ENCODE measurements at places on chromosomes 5 and 9.

DNA sequence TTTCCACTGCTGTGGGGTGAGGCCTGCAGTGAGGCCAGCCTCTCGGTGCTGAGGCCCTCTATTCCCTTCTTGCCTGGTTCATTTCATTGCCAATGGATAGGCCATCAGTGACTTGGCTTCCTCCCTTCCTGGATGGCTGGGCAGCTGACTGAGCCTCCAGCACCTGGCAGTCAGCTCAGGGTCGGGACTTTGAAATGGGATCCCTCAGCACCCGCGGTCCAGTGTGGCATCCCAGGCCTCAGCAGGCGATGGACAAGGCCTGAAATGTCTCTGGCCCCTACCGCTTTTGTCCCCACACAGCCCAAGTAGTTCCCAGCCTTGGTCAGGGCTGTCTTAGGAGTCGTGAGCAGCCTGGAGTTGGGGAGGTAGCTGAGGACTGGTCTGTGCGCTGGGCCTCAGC, 17.2 kb downstream of the NDST1 start:
- no peak for DNase-seq

DNA sequence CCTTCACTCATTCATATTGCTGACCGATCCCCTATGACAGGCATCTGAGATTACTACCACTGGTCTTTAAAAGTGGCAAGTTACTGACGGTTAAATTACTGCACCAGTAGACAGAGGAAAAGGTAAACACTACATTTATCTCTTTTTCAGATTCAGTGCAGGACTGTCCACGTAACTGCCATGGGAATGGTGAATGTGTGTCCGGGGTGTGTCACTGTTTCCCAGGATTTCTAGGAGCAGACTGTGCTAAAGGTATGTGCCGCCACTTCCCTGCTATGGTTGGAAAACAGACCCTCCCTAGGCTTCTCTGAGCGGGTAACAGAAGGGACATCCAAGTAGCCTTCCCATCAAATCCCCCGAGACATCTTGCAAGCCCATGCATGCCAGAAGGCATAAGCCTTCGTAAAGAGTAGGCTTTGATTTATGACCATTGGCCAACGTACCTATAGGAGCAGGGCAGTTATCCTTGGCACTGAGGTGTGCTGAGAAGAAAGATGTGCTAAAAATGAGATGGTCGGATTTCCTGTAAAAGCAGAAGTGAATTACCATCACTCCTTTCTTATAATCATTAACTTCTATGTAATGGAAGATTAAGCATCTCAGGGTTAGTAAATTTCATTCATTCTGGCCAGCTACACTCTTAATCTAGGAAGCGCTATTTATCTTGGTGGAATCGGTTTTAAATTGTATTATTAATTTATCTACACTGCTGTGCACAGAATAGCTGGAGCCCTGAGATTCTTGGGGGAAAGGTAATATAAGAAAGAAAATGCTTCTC, 193.4 kb upstream of the WWC1 start:
- peak; percentile 18 for DNase-seq

DNA sequence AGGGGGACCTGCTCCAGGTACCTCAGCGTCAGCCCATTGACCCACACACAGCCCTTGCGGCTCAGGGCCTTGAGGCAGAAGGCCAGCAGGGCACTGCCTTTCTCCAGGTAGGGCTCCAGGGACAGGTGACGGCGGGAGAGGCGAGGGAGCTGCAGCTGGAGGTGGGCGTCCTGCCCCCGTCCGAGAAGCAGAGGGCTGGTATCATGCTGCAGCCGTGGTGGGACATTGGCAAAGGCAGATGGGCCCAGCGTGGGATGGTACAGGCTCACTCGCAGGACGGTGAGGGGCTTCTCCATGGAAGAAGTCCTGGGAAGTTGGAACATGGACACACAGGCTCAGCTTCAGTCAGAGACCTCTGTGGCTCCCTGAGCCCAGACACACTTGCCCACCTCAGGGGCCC, 2.5 kb upstream of the DCANP1 start:
- DNase-seq: no peak

GRCh38 chr5:152514827-152515397, 109.8 kb upstream of the NMUR2 start:
- no peak for DNase-seq

GRCh38 chr9:121601194-121601593, 50.2 kb upstream of the DAB2IP start:
- DNase-seq: no peak

DNA sequence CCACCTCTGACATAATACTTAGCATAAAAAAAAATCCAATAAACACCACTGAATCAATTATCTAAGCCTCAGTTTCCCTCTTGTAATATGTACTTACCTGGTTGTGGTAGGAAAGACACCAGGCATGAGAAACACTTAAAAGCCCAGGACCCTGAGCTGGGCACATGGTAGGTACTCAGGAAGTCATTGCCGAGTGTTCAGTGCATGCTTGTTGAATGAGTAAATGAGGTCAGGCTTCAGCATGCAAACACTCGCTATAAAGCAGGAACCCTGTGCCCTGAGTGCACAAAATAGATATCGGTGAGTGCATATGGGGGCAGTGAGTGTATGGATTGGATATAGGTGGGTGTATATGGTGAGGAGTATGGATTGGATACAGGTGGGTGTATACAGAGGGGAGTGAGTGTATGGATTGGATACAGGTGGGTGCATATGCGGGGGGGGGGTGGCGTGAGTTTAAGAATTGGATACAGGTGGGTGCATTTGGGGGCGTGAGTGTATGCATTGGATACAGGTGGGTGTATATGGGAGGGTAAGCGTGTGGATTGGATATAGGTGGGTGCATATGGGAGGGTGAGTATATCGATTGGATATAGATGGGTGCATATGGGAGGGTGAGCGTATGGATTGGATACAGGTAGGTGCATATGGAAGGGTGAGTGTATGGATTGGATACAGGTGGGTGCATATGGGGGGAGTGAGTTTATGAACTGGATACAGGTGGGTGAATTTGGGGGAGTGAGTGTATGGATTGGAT, 194.3 kb upstream of the MSX2 start:
- DNase-seq: no peak

DNA sequence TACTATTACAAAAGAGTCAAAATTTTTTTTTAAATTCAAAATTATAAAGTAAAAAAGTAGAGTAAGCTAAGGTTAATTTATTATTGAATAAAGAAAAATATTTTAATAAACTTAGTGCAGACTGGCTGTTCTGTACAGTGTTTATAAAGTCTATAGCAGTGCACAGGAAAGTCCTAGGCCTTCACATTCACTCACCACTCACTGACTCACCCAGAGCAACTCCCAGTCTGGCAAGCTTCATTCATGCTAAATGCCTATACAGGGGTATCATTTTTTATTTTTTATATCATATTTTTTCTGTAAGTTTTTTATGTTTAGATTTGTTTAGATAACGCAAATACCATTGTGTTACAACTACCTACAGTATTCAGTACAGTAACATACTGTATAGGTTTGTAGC, 700.7 kb upstream of the GRAMD2B start:
- no peak for DNase-seq

- DNase-seq: no peak
Observed at GRCh38 chr5:112975721-112976431, 722 bp upstream of the DCP2 start.

GRCh38 chr9:16670791-16671190, 199.7 kb downstream of the BNC2 start:
- no peak for DNase-seq

GRCh38 chr5:119322948-119323537, 32.8 kb upstream of the TNFAIP8 start:
- no peak for DNase-seq

- DNase-seq: no peak
Observed at GRCh38 chr5:62327138-62328053, 21.4 kb downstream of the KIF2A start.

GRCh38 chr9:35658968-35659220, 802 bp downstream of the CCDC107 start:
- DNase-seq: peak; percentile 60

GRCh38 chr5:44911501-44911900, 102.8 kb downstream of the MRPS30 start:
- no peak for DNase-seq

GRCh38 chr9:88559661-88560060, 24.7 kb downstream of the NXNL2 start:
- no peak for DNase-seq

GRCh38 chr5:143244990-143245389, 158.5 kb downstream of the NR3C1 start:
- peak; percentile 22 for DNase-seq

- no peak for DNase-seq
Observed at GRCh38 chr5:124061663-124062062, 549.7 kb downstream of the CSNK1G3 start.

GRCh38 chr5:147746986-147747385, 35.5 kb downstream of the JAKMIP2 start:
- DNase-seq: no peak

DNA sequence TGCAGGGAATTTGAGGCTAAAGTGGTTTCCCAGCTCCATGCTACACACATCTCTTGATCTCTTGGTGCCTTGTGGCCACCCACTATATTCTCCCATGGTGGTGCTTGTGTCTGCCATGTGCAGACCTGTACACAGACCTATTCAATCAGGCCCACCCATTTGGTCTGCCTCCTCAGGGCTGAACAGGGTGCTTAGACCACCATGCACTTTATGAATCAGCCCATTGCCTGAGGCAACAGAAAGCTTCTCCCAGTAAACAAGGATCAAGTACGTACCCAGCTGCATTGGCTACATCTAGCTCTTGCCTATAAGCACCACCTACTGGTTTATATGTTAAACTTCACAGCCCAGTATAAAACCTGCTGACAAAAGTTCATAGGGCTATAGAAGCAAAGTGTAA, 664.3 kb upstream of the EDIL3 start:
- DNase-seq: peak; percentile 6

DNA sequence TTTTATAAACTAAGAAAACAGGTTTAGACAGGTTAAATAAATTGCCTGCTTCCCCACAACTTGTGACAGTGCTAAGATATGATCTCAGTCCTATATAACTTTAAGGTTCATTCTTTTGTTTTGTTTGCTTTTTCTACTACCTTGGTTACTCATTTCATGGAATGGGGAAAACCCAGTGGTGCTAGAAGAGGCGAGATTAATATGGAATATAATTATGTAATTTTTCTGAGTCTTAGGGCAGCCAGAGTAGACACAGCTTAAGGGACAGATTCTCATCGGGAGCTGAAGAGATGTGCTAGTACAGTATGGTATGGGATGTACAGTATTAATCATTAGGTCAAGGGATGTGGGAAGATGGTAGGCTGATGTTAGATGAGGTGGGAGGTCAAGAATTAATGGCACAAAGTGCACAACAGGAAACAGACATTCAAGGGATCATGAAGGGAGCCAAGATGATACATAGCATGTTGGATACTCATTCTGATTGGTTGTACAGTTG, 6.2 kb downstream of the TRIM32 start:
- DNase-seq: no peak

DNA sequence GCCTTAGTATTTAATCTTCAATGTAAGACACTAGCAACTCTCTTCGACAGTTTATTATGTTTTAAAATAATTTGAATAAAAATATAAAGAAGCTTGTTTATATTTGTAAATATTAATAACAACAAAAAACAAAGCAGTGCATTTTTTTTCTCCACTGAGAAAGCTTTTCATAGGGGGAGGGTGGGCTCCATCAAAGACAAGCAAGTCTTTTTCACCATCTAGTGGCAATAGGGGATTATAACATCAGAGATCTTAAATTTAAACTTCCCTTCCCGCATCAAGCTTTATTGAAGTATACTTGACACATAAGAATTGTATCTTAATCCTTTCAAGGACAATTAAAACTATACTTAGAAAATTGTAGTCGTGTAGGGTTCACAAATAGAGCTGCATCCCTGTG, 9.3 kb upstream of the OR13F1 start:
- no peak for DNase-seq

GRCh38 chr5:176389135-176390123, 878 bp downstream of the HIGD2A start:
- DNase-seq: no peak

DNA sequence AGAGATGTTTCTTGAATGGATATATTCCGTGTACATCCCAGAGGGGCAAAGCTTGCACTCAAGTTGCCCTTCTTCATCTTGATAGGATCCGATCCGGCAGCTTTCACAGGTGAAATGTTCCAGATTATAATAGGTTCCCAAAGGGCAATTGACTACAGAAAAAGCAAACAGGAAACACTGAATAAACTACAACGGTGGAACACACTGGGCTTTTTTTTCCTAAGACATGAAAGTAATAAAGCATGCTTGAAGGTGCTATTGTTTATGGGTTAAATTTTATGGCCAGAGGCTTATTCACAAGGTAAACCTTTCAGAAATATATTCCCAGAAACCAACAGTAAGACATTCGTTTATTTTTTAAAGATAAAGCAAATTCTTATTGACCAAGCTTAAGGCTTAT, 110.6 kb downstream of the SVEP1 start:
- DNase-seq: no peak

DNA sequence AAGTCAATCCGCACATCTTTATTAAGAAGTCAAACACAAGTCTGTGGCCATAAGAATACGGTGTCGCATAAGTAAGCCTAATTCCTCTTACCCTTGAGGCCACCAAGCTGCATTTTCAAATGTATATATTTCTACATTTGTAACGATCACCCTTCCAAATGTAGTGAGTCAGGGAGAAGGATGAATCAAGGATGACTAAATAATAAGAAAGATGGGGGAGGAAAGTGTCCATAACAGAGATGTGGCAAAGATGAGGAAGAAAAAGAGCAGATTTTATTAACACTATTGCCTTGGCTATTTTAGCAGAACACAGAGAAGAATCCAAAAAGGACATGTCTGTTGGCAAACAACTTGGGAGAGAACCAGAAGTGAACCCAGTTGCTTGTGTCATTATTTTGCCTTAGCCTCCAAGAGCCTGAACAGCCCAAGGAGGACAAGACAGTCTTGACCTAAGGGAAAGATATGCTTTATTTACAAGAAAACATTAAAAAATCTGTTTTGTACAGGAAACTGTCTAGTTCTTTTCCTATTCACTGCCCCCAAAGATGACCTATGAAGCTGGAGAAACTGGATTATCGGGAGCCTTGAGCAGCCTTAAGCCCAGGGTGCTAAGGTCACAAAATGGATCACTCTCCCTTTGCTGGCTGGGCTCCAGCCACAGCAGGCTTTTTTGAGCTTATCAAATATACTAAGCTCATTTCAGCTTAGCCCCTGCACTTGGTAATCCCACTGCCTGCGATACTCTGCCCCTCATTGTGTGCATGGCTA, 101.5 kb downstream of the PLCXD3 start:
- peak; percentile 76 for DNase-seq

GRCh38 chr9:134630393-134630790, 11.2 kb upstream of the COL5A1 start:
- DNase-seq: no peak

GRCh38 chr9:132409828-132410528, at the start of gene CFAP77:
TSS of gene CFAP77 (plus strand) at chr9:132410211. CDS start at chr9:132410272, 61 bp downstream.
- DNase-seq: no peak

DNA sequence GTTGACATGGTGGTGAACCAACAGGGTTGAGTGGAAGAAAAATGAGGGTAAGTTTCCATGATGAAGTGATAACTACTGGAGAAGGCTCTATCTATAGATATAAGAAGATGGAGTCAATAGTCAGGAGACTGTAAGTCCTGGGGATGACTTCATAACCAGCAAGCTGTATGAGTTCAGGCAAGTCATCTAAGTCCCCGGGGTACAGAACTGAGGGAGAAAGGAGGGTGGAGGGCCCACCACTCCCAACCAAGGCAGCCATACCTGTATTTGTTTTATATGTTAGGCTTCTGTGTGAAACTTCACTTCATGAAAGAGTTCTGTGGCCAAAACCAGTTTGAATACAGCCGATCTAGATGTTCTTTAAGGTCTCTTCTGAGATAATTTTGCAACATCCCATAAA, 53.3 kb upstream of the IFNE start:
- no peak for DNase-seq

GRCh38 chr5:39854771-39855410, 430.1 kb upstream of the DAB2 start:
- no peak for DNase-seq

All from RCC 7860 (cell line).